HFFc6 (cell line): ENCODE measurements at places on chromosomes 6 and 20. TPM values are rescaled to one million over a fixed set of nuclear protein-coding genes. Genes with fewer than 3 reads are reported as not detected.

The TREML4 gene
- total RNA-seq = not detected in 2 replicates

DNA sequence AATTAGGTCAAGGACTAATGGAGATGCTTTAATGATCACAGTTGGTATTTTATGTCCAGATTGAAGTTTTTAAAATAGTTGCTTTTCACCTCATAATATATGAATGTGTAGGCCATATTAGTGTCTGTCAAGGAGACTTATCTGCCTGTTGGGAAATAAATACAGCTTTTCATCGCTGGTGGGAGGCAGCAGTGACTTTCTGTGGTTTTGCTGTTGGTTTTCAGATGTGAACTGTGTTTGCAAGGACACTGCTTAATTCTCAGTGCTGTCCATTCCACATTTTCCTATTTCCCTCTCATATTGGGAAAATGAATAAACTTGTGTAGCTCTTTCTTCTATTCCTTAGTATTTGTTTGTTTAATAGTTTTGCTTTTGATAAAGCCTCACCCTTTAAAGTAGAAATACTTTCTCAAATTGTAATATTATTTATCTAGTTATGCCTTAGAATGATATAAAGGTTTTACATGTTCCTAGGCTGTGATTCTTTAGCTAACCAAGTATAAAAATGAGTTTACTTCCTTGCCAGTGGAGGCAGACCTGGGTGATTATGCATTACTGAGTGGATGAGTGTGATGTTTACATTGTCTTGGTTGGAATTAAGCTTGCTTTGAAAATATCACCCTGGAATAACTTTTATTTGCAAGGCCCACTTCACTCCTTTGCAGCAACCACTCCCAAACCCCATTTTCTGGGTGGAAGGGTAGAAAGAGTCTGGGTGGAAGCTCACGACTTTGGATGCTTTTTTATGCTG, 3.3 kb downstream of the PLCB4 start:
- peak overlapping the region; percentile 95 for H3K4me3 ChIP-seq
- no peaks in the 10 kb centered on the region for H3K27me3 ChIP-seq
- peaks cover 17% of the 10 kb centered on the region for H3K36me3 ChIP-seq
- DNase-seq = no peak
- peaks cover 69% of the 10 kb centered on the region for H3K4me1 ChIP-seq

DNA sequence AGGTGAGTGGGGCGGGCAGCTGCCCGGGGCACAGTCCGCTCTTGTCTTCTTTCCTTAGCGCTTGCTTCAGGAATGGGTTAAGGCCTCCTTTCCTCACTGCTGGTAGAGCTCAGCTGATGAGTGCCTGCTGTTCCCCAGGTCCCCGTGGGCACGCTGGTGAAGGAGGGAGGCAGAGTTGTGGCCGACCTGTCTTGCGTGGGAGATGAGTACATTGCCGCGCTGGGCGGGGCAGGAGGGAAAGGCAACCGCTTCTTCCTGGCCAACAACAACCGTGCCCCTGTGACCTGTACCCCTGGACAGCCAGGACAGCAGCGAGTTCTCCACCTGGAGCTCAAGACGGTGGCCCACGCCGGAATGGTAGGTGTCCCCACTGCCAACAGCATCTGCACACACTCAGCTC, 15.7 kb downstream of the MTG2 start:
- no peaks in the 10 kb centered on the region; the same call in 1 of the 2 replicates for H3K27me3 ChIP-seq
- H3K27ac ChIP-seq = no peak overlapping the region
- peaks cover 25% of the 10 kb centered on the region for H3K36me3 ChIP-seq
- no peak for DNase-seq

DNA sequence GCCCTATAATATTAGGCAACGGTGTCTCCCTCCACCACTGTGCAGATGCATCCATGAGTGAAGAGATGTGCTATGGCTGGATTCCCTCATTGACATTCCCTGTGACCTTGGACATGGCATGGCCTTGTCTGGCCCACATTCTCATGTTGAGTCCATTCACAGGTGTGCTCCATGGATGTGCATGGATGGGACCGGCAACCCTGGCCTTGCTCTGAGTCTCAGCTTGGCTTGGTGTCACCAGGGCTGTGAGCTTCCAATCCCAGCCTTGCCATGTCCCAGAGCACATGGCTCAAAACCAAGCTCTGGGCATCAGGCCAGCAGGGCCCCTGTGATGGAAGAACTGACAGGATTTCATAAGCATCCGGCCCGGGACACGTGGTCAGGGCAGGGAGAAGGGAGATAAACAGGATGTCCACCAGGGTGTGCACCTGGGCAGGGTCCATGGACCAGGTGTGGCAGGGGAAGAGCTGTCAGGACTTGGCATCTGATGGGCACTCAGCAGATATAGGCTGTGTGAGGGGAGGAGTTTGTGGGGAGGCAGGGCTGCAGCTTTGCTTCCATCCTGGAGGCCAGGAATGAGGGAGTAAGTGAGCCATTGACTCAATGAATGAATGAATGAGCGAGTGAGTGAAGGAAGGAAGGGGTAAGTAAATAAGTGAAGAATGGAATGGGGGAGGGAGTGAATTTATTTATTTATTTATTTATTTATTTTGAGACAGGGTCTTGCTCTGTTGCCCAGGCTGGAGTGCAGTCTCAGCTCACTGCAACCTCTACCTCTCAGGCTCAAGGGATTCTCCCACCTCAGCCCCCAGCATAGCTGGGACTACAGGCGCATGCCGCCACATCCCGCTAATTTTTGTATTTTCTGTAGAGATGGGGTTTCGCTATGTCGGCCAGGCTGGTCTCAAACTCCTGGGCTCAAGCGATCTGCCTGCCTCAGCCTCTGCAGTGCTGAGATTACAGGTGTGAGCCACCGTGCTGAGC, 15.7 kb downstream of the NRSN2 start:
- DNase-seq = peak; percentile 70

The PACSIN1 gene
- not detected in 3 replicates for total RNA-seq

DNA sequence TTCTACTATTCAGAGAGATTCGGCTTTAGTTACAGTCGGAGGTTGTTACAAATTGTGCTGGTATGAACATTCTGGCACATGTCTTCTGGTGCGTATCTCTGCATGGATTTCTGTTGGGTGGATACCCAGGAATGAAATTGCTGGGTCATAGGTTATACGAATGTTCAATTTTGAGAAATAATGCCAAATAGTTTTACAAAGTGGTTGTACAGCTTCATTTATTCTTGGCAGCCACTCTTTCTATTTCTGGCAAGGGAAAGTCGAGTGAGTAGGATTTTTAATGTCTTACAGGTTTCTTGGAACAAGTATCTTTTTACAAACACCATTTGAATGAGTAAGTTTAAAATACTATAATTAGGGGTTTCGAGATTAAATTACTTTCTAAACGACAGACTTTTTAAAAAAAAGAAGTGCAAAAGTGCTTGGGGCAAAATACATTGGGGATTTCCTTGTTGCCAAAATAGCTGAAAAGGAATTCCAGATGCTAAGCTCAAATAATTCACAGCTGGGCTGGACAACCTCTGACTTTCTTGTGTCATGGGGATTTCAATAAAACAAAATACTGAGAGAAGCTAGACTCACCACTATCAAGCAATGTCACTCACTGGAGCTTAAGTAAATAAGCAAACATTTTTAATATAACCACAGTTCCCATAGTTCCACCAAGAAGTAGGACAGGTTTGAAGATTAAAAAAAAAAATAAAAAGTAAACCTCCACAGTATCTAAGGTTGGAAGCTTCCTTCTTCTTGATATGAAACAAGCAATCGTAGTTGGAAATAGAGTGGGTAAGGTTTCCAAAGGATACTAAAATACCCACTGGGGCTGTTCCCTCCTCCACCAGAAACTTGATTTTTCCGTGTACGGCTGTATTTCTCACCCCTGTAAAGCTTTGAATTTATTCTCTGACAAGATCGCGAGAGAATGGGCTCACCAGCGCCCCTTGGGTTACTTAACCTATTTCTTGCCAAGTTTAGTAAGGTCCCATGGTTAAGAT, 21.6 kb upstream of the GFOD1 start:
- H3K4me1 ChIP-seq = peaks cover 15% of the 10 kb centered on the region
- peak; percentile 63 for DNase-seq
- H3K27ac ChIP-seq = no peak overlapping the region; the same call in 1 of the 2 replicates
- H3K4me3 ChIP-seq = no peak overlapping the region
- 0 out of 2 replicates have a peak, but pooled peaks cover 4% of the 10 kb centered on the region for H3K36me3 ChIP-seq

The KIAA1755 gene
- total RNA-seq = 1.2 to 3.4 TPM (median 1.9 TPM) in 3 replicates

DNA sequence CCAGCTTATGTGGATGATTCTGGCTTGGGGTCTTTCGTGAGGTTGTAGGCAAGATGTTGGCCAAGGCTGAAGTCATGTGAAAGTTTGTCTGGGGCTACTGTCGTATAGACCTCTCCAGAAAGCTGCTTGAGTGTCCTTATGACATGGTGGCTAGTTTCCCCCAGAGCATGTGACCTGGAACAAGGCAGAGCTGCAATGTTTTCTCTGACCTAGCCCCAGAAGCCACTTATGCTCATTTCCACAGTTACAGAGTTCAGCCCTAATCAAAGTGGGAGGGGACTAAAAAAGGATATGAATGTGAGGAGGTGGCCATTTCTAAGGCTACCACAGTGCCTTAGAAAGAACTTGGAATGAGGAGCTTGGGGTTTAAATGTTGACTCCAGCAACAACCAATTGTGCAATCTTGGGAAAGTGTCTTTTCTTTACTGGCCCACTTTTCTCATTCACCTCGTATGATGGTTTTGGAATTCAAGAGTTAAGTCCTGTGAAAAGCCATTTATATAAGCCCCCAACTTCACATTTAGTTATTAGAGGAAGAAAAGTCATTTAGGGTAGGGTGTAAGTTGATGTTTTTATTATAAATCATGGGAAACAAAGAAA, 5.9 kb upstream of the ASXL1 start:
- H3K27ac ChIP-seq = no peak overlapping the region
- no peak overlapping the region for H3K4me3 ChIP-seq
- peaks cover 24% of the 10 kb centered on the region for H3K36me3 ChIP-seq

The HLA-DQA2 gene
- not detected in 3 replicates for total RNA-seq

DNA sequence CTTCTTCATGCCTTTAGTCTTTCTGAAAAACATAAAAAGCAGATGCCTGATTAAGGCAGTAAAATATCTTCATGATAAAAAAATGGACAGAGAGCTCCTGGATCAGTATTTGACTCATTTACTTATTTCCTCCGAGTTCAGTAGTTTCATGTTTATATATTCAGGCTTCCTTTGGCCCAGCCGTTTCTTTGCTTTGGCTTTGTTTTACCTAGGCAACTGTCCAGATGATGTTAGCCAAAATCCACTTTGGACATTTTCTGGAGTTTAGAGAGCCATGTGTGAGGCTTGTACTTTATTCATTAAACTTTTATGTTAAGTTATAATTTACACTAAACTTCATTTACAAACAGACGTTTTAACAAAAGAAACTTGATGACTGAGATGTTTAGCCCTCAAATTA, 307.1 kb upstream of the RSPO3 start:
- H3K4me1 ChIP-seq = peaks cover 12% of the 10 kb centered on the region
- H3K27me3 ChIP-seq = peaks cover 4% of the 10 kb centered on the region
- DNase-seq = no peak
- no peak overlapping the region for H3K27ac ChIP-seq
- no peak overlapping the region for H3K4me3 ChIP-seq

GRCh38 chr6:34506718-34507117, 40.8 kb downstream of the PACSIN1 start:
- no peak overlapping the region for H3K27ac ChIP-seq
- no peak overlapping the region for H3K4me3 ChIP-seq
- no peak for DNase-seq

- H3K27ac ChIP-seq = peak overlapping the region; percentile 12
- peaks cover 74% of the 10 kb centered on the region for H3K4me1 ChIP-seq
- DNase-seq = no peak
- H3K4me3 ChIP-seq = no peak overlapping the region; the same call in 1 of the 2 replicates
Observed at GRCh38 chr6:144340541-144341371, 55.6 kb downstream of the UTRN start.

- no peaks in the 10 kb centered on the region for H3K27me3 ChIP-seq
- no peak overlapping the region for H3K4me3 ChIP-seq
- H3K36me3 ChIP-seq = no peaks in the 10 kb centered on the region
- peaks cover 13% of the 10 kb centered on the region for H3K4me1 ChIP-seq
- no peak for DNase-seq
Observed at GRCh38 chr6:35302604-35303241, 5.1 kb downstream of the DEF6 start.

DNA sequence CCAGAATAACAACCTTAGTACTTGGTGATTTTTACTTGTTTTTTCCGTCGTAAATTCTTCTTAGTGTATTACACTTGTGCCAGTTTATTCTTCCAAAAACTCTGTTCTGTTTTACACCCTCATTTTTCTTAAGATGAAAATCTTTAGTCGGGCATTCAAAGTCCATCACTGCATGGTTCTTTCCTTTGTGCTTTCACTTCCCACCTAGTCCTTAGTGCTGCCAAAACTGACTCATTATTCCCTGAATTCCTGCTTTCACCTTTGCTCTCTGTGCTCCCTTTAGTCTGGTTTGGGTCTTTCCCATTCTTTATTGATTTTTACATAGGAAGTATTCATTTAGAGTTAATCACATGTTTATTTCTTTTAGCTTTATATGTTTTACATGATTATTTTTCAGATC, 3.3 kb downstream of the TRMT11 start:
- H3K27ac ChIP-seq = no peak overlapping the region; the same call in 1 of the 2 replicates
- H3K27me3 ChIP-seq = no peaks in the 10 kb centered on the region; the same call in 1 of the 2 replicates
- H3K4me1 ChIP-seq = peaks cover 9% of the 10 kb centered on the region

- H3K27me3 ChIP-seq = peaks cover 6% of the 10 kb centered on the region
- no peak for DNase-seq
- H3K36me3 ChIP-seq = no peaks in the 10 kb centered on the region
- H3K27ac ChIP-seq = no peak overlapping the region
Observed at GRCh38 chr20:60138256-60139220, 180.3 kb downstream of the CDH26 start.

The CAGE1 gene
- total RNA-seq = not detected in 2 replicates

GRCh38 chr20:16293590-16293989, 279.7 kb downstream of the KIF16B start:
- no peak for DNase-seq
- no peaks in the 10 kb centered on the region for H3K36me3 ChIP-seq
- H3K4me3 ChIP-seq = no peak overlapping the region
- H3K27ac ChIP-seq = no peak overlapping the region
- no peaks in the 10 kb centered on the region for H3K27me3 ChIP-seq
- H3K4me1 ChIP-seq = no peaks in the 10 kb centered on the region
